Type B pancreatic cell (in vitro differentiated cells): ENCODE measurements at places on chromosomes 1 and 21. TPM values are rescaled to one million over a fixed set of nuclear protein-coding genes. Genes with fewer than 3 reads are reported as not detected.

GRCh38 chr1:86971778-86972177, 57.3 kb downstream of the HS2ST1 start:
- no peaks in the 10 kb centered on the region for H3K36me3 ChIP-seq
- H3K4me1 ChIP-seq = peaks cover 6% of the 10 kb centered on the region
- no peak overlapping the region for H3K4me3 ChIP-seq
- no peaks in the 10 kb centered on the region for H3K27me3 ChIP-seq
- no peak for DNase-seq
- H3K27ac ChIP-seq = no peak overlapping the region

DNA sequence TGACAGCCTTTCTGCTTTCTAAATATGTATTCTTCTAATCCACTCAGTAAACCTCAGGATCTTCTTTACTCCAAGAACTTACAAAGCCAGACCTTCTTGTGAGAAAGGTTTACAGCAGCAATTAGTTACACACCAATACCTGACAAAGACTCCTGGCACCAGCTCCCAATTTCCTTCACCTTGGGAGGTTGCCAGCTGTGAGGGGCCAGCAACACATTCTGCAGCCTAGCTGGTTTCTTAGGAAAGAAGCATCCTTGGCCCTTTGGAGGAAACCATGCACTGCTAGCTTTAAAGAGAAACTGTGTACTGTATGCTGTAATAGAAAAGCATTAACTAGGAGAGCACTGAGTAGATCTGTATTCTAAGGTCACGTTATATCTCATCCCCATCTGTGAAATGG, 10.8 kb downstream of the FYB2 start:
- H3K27ac ChIP-seq = no peak overlapping the region
- H3K27me3 ChIP-seq = peaks cover 3% of the 10 kb centered on the region
- no peaks in the 10 kb centered on the region for H3K36me3 ChIP-seq
- peaks cover 14% of the 10 kb centered on the region for H3K4me1 ChIP-seq

DNA sequence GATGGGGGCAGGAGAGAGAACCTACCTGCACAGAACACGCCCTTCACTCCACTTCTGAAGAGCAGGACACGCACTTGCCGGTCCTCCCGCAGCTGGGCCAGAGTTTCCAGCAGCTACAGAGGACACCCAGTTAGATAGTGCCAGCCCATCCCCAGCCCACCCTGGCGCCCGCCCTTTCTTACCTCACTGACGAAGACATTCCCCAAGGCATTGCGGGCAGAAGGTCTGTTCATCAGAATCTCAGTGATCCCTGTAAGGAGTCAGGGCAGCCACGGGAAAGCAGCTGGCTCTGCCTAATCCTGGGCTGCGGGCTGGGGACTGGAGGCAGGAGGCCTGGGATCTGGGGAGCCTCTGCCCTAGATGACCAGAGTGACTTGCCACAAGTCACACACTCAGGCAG, 10.0 kb downstream of the ECHDC2 start:
- no peak for DNase-seq
- H3K36me3 ChIP-seq = no peaks in the 10 kb centered on the region
- no peaks in the 10 kb centered on the region for H3K27me3 ChIP-seq
- no peak overlapping the region for H3K4me3 ChIP-seq

DNA sequence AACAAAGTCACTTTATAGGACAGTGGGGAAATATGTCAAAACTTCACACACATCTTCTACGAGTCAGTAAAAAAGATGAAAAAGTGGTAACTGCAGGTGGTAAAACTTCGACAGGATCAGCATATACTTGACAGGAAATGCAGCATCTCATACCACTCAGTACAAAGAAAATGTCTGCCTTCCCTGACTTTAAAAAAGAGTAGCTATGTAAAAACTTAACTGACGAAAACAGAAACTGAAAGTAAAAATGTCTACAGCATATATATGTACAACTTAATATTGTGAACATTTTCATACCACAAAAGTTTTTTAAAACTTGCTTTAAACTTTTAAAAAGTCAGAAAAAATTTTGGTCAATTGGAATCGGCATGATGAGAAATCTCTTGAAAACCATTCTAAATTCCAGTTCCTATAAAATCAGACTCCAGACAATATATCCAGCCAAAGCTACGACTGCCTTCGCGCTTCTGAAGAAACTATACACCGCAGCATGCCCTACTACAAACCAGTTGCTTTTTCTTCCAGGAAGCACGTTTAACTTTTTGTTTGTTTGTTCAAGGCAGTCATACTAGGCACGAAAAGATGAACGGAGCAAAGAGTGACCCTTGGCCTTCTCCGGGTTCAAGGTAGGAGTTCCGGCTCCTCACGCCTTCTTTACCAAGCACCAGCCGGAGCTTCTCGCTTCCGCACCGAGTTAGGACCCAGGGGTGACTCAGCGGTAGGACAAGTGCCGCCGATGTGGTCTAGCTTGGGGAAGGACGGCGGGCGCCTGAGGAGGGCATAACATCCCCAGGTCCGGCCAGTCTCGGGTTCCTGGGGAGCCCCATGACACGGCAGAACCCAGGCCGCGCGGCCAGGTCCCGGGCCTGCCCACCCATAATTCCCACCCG, 612 bp downstream of the PSMA5 start:
- H3K27ac ChIP-seq = peak overlapping the region; percentile 93
- peak overlapping the region; percentile 97 for H3K4me3 ChIP-seq
- DNase-seq = no peak
- peaks cover 8% of the 10 kb centered on the region for H3K36me3 ChIP-seq
- H3K4me1 ChIP-seq = peaks cover 24% of the 10 kb centered on the region
- no peaks in the 10 kb centered on the region for H3K27me3 ChIP-seq

GRCh38 chr21:31720330-31720729, 11.6 kb downstream of the SCAF4 start:
- no peak overlapping the region for H3K27ac ChIP-seq
- H3K4me1 ChIP-seq = peaks cover 35% of the 10 kb centered on the region
- H3K27me3 ChIP-seq = no peaks in the 10 kb centered on the region
- peaks cover 15% of the 10 kb centered on the region for H3K36me3 ChIP-seq
- no peak for DNase-seq
- H3K4me3 ChIP-seq = no peak overlapping the region

GRCh38 chr1:52028328-52028727, 5.3 kb downstream of the KTI12 start:
- H3K27me3 ChIP-seq = no peaks in the 10 kb centered on the region
- H3K27ac ChIP-seq = no peak overlapping the region
- peaks cover 20% of the 10 kb centered on the region for H3K4me1 ChIP-seq
- H3K4me3 ChIP-seq = no peak overlapping the region
- DNase-seq = no peak

- H3K4me1 ChIP-seq = peaks cover 30% of the 10 kb centered on the region
- no peak for DNase-seq
- peak overlapping the region; percentile 31 for H3K27ac ChIP-seq
- no peak overlapping the region for H3K4me3 ChIP-seq
Observed at GRCh38 chr1:230851291-230851691, 17.0 kb downstream of the C1orf198 start.

DNA sequence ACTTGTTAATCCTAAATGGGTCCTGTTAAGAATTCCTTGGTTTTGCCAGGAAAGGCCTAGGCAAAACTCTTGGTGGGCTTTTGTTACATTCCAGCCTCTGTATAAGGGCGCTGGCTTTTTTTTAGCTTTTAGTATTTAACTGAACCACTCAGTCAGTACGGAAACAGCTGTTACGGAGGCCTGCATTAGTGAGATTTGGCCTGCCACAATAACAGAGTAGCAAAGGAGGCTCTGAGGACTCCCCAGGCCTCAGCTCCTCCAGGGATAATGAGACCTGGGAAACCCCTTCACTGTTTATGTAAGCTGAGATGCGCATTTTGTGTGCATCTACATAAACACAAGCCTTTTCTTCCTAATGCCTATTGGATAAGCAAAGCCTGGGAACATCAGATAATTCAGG, 210.2 kb downstream of the APP start:
- peaks cover 51% of the 10 kb centered on the region for H3K4me1 ChIP-seq
- H3K36me3 ChIP-seq = peaks cover 50% of the 10 kb centered on the region
- H3K27ac ChIP-seq = peak overlapping the region; percentile 6
- H3K4me3 ChIP-seq = no peak overlapping the region
- no peak for DNase-seq

DNA sequence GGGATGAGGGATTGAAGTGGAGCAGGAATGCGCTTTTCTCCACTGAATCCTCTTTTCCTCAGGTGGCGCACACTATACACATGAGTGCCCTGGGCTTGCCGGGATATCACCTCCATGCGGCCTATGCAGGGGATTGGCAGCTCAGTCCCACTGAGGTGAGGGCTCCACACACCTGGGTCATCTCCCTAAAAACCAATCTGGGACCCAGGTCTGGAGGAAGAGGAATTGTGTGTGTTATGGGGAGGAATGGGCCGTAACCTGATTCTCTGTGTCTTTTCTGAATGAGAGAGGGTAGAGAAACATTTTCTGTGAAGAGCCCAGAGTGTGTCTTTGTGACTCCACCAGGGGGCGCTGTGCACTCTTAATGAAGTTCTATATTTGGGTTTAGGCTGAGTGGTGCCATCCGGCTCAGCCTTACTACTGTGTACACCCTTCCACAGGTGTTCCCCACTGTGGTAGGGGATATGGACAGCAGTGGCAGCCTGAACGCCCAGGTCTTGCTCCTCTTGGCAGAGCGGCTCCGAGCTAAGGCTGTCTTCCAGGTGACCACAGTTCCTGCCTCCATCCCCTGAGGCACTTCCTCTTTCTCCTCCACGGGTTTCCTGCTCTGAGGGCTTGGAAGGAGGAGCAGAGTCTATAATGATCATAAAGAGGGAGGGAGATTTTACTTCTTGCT, 1.5 kb downstream of the TOMM40L start:
- DNase-seq = peak; percentile 80
- H3K27ac ChIP-seq = peak overlapping the region; percentile 96
- H3K36me3 ChIP-seq = peaks cover 4% of the 10 kb centered on the region

- no peaks in the 10 kb centered on the region for H3K36me3 ChIP-seq
- DNase-seq = no peak
- H3K27ac ChIP-seq = no peak overlapping the region
- H3K4me1 ChIP-seq = no peaks in the 10 kb centered on the region
- H3K27me3 ChIP-seq = no peaks in the 10 kb centered on the region
Observed at GRCh38 chr1:78420181-78420580, 70.6 kb upstream of the PTGFR start.

DNA sequence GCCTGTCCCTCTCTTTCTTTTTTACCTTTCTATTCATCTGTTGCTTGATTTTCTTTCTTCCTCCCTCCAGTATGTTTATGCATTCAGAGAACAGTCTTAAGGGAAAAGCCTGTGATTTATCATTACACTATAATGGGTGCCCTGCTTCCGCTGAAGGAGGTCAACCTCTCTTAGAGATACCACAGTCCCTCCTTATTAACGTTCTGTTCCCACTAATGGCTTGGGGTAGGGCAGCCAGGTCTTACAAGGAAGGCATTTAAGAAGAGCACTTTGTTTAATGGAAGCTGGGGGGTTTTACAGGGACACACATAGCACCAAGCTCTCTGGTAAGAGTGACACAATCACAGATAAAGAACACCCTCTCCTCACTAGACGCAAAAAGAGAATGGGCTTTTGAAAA, 523.5 kb downstream of the NUF2 start:
- H3K27ac ChIP-seq = no peak overlapping the region
- peaks cover 13% of the 10 kb centered on the region for H3K4me1 ChIP-seq
- no peak overlapping the region for H3K4me3 ChIP-seq
- no peak for DNase-seq
- no peaks in the 10 kb centered on the region for H3K36me3 ChIP-seq
- no peaks in the 10 kb centered on the region for H3K27me3 ChIP-seq

DNA sequence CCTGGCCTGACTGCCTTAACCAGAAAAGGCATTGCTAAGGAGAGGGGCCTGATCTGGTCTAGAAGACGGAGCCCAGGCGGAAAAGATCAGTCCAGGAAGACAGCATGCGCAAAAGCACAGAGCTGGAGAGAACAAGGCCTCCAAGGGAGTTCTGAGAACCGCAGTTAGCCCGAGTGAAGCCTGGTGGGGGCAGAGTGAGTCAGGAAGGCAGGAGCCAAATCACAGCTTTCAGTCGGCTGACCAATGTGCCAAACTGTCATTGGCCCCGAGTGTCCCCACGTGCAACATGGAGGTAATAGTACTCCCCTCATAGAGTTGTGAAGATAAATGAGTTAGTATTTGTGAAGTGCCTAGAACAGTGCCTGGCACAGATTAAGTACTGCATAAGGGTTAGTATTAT, 1.2 kb upstream of the TSPAN2 start:
- no peak for DNase-seq
- H3K36me3 ChIP-seq = no peaks in the 10 kb centered on the region
- H3K4me1 ChIP-seq = peaks cover 26% of the 10 kb centered on the region
- H3K27me3 ChIP-seq = peaks cover 30% of the 10 kb centered on the region
- H3K27ac ChIP-seq = peak overlapping the region; percentile 70
- peak overlapping the region; percentile 90 for H3K4me3 ChIP-seq

DNA sequence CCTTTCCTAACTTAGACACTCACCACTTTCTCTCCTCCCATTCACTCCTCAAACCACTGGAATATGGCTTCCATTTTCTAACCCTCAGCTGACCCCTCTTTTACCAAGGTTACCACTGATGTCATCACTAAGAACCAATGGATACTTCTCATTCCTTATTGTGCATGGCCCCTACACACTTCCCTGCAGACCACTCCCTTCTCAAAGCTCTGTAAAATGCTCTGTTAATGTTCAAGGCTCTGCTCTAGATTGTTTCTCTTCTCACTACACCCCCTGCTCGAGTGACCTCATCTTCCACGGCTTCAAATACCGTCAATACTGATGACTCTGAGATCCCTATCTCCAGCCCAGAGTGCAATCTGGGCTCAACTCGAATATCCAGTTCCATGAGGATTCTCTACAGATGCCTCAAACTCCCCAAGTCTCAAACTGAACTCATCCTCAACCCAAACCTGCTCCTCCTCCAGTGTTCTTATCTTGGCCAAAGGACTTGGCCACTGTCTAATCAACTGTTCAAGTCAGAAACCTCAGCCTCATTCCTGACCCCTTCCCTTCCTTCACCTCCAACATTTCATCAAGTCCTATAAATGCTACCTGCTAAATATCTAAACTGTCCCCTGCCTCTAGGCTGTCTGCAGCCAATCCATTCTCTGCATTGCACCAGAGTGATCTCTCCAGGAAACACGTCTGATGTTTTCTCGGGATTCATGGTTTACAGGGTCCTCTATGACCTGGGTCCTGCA, 41.3 kb upstream of the BMP8B start:
- no peaks in the 10 kb centered on the region for H3K27me3 ChIP-seq
- H3K27ac ChIP-seq = peak overlapping the region; percentile 94

GRCh38 chr1:92754000-92754718, 30.7 kb downstream of the EVI5 start:
- H3K36me3 ChIP-seq = peaks cover 7% of the 10 kb centered on the region
- peaks cover 7% of the 10 kb centered on the region for H3K4me1 ChIP-seq
- no peak for DNase-seq
- H3K27me3 ChIP-seq = no peaks in the 10 kb centered on the region
- H3K27ac ChIP-seq = no peak overlapping the region

DNA sequence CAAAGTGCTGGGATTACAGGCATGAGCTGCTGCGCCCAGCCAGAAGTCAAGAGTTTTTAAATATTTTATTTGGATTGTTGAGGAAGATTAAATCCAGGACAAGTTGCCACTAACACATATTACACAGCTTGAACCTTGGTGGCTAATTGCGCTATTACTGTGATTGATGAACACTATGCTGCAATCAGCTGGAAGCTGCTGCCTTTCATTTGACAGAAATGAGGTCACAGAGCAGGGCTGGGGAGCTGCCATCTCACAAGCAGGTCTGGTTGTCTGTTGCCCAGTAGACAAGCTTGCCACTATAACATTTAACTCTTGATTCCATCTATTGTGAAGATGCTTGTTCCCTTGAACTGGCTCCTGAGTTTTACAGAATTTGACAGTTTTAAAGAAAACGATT, 37.4 kb upstream of the NRDC start:
- no peak overlapping the region for H3K4me3 ChIP-seq
- peaks cover 5% of the 10 kb centered on the region for H3K27me3 ChIP-seq

The RGS18 gene
- 0.21 TPM in 1 of 2 replicates, not detected in the other for total RNA-seq

The GNPAT gene
- total RNA-seq = 39.7 and 54.3 TPM in 2 replicates

The VN1R5 gene
- not detected in 2 replicates for total RNA-seq

The DSCAM gene
- 1.4 and 1.9 TPM in 2 replicates for total RNA-seq

The OR14K1 gene
- not detected in 2 replicates for total RNA-seq

The GBP4 gene
- total RNA-seq = 0.89 and 1.2 TPM in 2 replicates
